ENCODE measurements at places on chromosomes 7 and 10.

- no peak for DNase-seq
Observed at GRCh38 chr7:41503438-41503837, 199.5 kb downstream of the INHBA start.

- no peak for DNase-seq
Observed at GRCh38 chr7:82534684-82535083, 91.1 kb upstream of the CACNA2D1 start.

DNA sequence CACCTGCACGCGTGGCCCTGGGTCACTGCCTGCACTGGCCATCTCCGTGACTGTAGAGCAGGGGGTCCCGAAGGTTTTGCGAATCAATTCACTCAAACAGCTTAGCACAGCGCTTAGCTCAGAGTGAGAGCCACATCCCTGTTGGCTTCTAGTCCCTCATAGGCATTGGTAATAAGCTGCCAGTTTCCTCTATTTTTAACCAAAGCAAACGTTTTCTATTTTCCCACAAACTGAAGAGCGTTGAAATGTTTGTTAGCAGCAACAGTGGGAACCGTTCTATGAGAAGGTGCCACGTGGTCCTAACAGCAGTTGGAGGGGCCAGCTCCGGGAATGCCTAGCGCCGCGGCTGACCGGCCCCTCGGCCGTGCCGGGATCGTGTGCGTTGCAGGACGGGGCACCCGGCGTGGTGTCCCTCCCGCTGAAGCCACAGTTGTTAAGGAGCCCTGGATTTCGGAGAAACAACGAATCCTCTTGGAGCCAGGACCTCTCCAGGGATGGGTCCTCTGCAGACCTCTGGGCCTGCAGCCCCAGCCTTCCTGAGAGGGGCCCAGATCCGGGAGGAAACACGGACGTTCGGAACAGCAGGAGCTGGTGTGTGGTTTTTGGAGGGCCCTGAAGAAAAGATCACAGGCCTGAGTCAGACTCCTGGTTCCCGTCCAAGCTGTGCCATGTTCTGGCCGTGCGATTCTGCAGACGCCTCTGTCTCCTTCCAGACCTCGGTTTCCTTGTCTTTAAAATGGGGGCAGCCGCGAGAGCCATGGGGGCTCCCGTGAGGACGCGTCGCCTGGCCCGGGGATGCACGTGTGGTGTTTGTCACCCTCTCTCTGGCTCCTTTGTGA is 40.3 kb downstream of the FAM20C start:
- no peak for DNase-seq

DNA sequence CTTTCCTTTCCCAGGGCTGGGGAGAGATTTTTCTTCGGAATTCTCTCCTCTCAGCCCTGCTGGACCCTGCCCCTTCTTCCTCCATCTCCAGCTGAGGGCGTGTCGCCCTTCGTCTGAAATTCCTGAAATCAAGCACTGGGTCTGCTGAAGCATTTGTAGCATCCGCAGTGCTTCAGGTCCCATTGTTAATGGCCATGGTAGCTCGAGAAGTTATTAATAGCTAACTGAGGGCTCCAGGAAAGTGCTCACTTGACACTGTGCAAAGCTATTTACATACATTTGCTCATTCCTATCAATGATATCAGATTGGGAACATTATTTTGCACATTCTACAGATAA is 515 bp downstream of the FAM149B1 start:
- no peak for DNase-seq

DNA sequence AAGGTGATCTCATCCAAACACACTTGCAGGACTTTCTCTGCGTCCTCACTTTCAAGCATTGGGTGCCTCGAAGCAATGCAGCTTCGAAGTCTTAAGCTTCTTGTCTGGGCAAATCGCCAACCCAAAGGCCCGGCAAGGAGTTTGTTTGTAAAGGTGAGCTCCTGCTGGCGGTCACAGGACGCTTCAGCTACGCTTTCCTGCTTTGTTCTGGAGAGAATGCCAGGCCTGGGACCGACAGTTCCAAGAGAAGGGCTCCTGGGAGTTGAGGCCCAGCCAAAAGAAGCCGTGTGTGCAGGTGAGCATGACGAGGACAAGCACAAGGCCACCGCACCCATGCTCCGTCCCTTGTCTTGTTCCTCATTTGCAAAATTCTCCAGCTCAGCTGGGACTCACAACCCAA is 106.6 kb upstream of the DOCK1 start:
- DNase-seq = no peak

- DNase-seq = no peak
Observed at GRCh38 chr7:80729591-80730320, 91.3 kb downstream of the CD36 start.

DNA sequence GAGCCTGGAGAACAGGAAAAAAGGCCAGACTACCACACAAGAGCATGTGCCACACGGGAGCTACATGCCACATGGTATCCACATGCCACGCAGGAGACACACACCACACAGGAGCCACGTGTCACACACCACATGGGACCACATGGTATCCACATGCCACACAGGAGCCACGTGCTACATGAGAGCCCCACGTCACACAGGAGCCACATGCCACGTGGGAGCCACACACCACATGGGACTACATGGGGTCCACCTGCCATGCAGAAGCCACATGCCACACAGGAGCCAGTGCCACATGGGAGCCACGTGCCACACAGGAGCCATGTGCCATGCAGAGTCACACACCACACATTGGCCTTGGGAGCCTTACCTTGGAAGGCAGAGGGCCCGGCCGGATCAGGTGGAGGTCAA is 244.4 kb upstream of the PPP2R2D start:
- no peak for DNase-seq

DNA sequence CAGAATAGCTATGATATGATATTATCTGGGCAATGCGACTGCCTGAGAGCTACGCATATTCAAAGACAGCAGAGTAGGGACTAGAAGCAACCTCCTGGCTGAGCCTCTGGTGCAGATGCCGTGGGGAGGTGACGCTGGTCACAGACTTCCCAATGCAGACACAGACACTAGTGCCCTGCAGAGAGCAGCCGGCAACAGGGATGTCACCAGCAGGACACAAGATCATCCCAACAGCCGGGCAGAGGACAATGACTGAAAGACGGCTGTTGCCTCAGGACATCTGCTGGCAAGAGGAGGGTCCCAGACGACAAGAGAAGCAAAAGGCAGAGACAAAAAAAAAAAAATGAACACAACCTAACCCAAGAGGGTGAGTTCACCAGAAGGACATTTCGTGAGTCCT is 104.6 kb downstream of the CALN1 start:
- no peak for DNase-seq

DNA sequence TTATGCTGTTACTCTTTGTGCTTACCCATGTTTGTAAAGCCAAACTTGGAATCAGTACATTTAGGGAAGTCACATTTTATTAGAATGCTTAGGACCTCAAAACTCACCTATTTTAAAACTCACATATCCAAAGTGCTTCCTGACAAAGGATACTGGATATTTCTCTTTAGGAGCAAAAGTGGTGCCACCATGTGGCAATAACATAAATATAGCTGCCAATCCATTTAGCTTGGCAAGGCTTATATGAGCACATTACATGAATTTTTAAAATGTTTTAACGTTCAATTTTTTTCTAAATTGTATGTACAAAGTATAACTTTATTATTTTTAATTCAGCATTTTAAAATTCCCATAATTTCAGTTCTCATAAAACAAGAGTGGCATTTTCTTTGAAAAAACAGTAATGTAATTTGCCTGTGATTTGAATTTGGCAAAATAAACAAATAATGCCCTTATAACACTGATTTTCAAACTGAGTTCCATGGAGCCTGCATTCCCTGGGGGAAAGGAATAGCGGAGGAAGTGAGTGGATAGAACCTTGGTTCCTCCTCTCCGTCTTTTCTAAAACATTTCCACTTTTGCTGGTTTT is 75.4 kb downstream of the HDAC9 start:
- no peak for DNase-seq

DNA sequence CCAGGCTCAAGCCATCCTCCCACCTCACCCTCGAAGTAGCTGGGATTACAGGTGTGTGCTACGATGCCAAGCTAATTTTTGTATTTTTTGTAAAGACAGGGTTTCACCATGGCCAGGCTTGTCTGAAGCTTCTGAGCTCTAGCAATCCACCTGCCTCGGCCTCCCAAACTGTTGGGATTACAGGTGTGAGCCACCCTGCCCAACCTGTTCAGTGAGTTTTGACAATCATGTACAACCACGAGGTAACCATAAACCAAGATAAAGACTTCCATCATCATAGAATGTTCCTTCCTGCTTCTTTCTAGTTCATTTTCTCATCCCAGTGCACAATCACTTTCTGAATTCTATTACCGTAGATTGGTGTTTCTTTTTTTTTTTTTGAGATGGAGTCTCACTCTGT is 30.5 kb upstream of the MKRN1 start:
- no peak for DNase-seq

GRCh38 chr7:111827863-111828504 is 265.7 kb upstream of the IMMP2L start:
- DNase-seq = no peak

GRCh38 chr7:151406886-151407583 is 2.8 kb downstream of the WDR86 start:
- no peak for DNase-seq

DNA sequence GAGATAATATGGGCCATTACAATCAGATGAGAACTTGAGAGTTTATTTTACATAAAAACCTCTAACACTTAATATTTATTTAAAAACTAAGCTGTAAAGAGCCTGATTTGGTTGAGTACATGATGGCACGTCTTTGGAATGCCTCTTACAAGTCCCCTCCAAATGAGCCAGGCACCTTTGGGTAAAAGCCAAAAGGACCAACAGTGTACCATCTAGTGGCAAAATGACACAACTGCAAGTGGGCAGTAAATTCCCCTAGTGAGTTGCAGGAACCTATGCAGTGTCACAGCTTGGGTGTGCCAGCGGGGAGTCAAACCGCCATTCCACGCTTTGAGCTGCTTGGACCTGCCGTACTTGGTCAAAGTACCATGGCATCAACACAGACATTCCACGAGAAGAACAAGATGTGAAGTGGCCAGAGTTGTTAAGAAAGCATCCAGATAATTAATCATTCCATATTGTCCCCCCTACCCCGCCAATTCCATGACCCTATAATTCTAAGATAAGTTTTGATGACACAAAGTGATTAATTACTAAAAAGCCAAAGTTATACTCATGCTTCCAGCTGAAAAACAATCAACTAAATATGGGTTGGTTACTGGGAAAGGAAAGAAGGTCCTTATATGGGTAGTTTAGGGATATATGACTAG is 115.2 kb downstream of the SORBS1 start:
- DNase-seq = no peak

GRCh38 chr7:2116989-2117591 is 115.7 kb downstream of the MAD1L1 start:
- DNase-seq = no peak

DNA sequence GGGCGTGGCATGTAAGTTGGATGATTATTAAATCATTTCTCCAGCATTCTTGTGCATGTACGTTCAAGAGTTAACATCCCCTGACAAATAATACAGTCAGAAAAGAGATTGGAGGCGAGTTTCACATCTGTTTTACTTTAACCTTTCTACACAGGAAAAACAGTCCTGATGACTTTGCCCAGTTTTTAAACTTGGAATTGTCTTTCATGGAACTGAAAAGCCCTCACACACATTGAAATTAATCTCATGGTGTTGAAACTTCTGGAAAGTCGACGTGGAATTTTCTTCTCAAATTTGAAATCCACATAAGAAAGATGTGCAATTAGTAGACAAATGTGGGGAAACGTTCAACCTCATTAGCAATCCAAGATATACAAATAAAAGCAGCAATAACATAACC is 31.2 kb upstream of the ZNF438 start:
- DNase-seq = no peak

DNA sequence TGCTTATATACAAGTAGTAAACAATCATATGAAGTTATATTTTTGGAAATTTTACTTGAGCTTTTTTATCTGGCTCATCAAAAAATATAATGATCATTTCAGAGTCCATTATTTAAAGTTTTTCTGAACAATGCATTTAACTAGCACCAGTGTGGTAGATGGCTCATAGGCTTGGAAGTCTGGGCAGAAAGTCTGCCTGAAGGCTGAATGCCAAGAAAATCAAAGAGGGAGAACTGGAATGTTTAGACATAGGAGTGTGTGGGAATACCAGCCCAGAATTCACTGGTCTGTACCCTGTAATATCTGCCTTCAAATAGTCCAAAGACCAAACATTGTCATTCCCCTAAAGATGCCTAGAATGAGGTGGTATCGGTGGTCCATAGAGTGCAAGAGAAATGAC is 40.3 kb upstream of the ANK3 start:
- no peak for DNase-seq

DNA sequence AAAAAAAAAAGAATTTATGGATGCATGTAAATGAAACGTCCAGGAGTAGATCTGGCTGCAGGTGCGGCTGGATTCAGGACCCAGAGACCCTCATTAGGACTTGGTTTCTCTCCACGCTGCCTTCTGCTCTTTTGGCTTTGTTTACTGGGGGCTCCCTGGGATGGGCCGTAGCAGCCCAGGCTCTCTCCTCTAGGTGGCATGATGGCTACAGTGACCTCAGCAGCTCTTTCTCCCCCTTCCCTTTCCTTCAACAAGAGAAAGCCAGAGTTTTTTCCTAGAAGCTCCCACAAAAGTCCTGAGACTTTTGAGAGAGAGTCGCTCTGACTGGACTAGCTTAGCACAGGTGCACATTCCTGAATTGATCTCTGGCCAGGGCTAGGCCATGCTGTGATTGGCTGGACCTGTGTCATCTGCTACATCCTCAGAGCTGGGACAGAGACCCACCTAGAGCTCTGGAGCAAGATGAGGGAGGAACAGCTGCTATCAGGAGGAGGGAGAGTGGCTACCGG is 67.8 kb upstream of the PDCD4 start:
- no peak for DNase-seq

GRCh38 chr7:33917661-33918060 is 12.3 kb downstream of the BMPER start:
- DNase-seq = no peak
